ENCODE measurements at places on chromosomes 6 and 20.

- DNase-seq = no peak
Measured at GRCh38 chr6:10695086-10695657, 400 bp downstream of the PAK1IP1 start.

- DNase-seq = no peak
Measured at GRCh38 chr20:61749406-61750075, 316.1 kb downstream of the TAF4 start.

DNA sequence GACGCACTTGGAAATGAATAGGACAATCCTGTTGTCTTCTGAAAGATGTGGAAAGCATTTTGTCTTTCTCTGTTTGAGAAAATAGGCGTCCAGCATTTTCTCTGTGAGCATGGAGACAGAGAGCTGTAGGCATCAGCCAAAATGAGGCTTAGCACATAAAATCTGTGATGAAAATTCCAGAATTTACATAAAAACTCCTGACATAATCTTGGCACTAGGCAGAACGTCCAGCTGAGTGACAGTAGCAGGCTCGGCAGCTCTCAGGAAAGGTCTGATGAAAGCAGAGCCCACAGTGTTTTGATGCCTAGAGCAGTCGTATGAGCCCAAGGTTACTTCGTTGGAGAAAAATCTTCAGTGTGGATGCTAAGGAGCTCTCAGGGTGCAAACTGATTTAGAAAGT, 543.3 kb upstream of the MAP3K7 start:
- no peak for DNase-seq

GRCh38 chr6:138473144-138473543, 26.1 kb downstream of the NHSL1 start:
- no peak for DNase-seq

GRCh38 chr20:56439771-56440291, 27.8 kb downstream of the CASS4 start:
- no peak for DNase-seq

GRCh38 chr6:43060034-43060754, 763 bp downstream of the KLC4 start:
- DNase-seq = no peak

DNA sequence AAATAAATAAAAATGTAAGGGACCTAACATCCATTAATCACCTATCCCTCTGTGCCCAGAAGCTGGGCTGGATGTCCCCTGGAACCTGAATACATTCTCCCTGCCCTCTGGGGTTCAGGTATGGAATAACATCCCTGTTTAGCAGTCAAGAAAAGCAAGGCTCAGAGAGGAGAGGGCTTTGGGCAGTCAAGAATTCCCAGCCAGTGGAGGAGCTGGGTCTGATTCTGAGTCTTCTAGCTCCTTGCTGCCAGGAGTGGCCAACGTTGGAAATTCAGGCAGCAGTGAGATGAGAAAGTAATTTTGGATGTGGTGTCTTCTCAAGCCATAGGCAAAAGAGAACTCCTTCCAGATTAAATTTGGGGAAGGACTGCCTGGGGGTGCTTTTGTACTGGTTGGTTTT, 42.6 kb upstream of the ZNFX1 start:
- DNase-seq = no peak

GRCh38 chr6:217048-217659, 75.1 kb upstream of the DUSP22 start:
- peak; percentile 51 for DNase-seq

DNA sequence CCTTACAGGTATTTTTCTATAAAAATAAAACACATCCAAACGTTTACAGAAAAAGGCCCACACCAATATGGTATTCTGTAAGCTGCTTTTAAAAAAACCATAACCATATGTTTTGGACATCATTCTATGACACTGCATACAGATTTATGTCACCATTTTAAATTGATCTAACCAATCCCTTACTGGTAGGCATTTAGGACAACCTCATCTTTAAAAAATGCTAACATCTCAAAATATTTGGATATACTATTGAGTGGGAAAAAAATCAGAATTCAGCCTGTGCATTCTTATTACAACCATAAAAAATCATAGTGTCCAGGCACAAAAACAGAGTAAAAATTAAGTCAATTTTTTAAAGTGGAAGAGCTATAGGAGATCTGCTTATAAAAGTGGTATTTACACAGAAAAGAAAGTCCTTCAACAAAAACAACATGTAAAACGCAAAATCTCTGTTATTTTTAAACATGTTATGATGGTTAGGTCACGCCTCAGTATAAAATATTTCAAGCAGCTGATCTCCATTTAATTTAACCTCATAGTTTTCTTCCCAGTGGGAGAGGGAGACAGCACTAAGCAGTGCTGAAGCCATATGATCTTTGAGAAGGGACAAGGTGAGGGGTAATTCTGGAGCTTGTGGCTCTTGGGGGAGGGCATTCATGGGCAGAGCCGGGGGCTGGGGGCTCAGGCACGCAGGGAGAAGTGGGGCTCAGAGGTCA, 21.2 kb downstream of the TRAM2 start:
- DNase-seq = no peak

DNA sequence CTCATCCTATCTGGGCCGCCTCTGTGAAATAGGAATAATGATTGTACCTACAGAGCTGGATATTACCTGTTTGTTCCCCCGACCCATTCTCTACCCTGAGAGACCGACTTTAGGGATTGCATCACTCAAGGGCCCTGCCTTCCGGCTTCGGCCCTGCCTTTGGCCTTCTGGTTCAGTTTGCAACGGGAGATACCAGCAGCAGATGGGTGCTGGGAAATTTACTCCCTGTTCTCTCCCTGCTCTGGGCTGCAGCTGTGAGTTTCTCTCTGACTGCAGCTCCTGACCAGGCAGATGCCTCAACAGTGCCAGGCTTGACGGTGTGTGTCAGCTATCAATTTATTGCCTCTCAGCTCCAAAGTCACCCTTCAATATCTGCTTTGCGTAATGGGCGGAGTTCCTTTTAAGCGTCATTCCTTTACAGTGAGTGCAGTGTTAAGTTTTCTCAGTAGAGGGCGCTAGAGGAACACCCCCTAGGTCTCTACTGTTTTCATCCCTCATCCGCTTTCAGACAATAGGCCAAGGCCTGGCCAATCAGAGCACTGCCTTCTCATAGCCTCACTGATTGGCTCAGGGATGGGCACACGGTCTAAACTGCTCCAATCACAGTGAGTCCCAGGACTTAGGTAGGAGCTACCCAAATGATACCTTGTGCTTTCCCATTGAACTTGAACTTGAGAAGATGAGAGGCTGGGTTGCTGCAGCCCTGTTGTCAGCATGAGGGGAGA, 30.0 kb downstream of the KCNG1 start:
- DNase-seq = peak; percentile 60

GRCh38 chr6:148974351-148974750, 227.5 kb downstream of the UST start:
- no peak for DNase-seq

DNA sequence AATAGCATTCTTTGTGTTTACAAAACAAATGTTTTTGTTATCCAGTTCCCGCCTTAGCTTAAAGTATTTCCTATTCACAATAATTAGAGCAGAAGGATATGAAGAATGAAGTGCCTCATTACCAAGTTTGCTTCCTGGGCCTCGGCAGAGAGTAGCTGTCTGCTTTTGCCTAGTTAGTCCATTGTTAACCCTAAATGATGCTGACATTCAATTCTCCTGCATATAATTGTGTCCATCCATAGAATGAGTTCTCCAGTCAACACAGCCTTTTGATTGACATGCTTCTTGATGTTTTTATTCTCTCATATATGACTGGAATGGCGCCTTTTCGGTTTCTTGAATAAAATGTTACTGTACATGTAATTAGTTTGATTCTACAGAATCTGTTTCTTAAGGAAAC, 100.9 kb downstream of the MYB start:
- no peak for DNase-seq

- no peak for DNase-seq
Measured at GRCh38 chr20:63032861-63033793, 26.4 kb upstream of the BHLHE23 start.

GRCh38 chr20:61030130-61030529, 221.9 kb upstream of the CDH4 start:
- DNase-seq = no peak

GRCh38 chr6:8588176-8588575, 152.8 kb upstream of the SLC35B3 start:
- no peak for DNase-seq

GRCh38 chr6:164795056-164795815, 514.2 kb downstream of the C6orf118 start:
- no peak for DNase-seq

- no peak for DNase-seq
Measured at GRCh38 chr6:14811775-14812428, 434.0 kb upstream of the JARID2 start.

DNA sequence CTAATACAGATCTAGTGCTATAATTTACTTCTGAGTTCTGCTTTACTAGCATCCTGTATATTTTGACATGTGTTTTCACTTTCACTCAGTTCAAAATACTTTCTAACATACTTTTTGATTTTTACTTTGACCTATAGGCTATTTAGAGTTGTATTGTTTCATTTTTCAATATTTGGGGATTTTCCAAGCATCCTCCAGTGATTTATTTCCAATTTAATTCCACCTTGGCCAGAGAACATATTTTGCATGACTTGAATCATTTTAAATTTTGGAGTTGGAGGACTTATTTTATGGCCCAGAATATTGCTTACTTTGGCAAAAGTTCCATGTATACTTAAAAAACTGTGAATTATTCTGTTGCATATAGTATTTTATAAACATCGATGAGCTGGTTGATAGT, 1215.6 kb upstream of the MAP3K7 start:
- DNase-seq = no peak

DNA sequence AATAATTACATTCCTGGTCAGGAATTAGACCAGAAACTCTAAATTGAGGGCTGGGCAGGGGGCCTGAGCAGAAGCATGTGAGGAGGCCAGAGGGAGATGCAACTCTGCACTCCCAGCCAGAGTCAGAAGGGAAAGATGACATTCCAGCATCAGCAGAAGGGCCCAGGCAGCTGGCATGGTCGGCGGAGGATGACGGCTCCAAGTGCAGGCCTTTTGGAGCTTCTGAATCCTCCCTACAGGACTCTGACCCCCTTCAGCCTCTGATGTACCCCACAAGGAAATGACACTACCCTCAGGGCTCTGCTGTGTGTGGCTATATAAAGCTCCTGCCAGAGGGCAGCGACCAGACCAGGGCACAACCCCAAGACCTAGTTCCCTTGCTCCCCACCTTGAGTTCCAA, 1.9 kb downstream of the LRFN2 start:
- no peak for DNase-seq

DNA sequence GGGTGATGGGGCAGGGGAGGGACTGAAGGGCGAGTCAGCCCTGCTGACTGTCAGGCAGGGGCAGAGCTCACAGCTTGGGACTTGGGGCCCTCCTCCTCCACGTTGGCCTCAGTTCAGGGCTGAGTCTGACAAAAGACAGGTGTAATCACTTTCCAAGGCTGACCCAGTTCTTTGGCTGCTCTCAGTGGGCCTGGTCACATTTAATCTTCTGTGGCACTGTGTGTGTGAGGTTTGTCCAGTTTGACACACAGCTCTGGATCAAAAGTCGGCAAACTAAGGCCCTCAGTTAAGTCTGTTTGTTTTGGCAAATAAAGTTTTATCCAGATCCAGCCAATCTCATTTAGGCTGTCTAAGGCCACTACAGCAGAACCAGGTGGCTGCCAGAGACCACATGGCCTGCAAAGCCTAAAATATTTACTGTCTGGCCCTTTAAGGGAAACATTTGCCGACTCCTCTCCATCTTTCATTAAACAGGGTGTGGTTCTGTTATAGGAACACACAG, 5.1 kb upstream of the MAP1LC3A start:
- no peak for DNase-seq

GRCh38 chr6:53244958-53245357, 96.3 kb upstream of the GCM1 start:
- DNase-seq = no peak

- DNase-seq = no peak
Measured at GRCh38 chr6:114523508-114523907, 180.7 kb upstream of the HS3ST5 start.

GRCh38 chr6:8831366-8832152, 396.2 kb upstream of the SLC35B3 start:
- DNase-seq = no peak

GRCh38 chr6:93259332-93259731, 160.0 kb downstream of the EPHA7 start:
- no peak for DNase-seq

DNA sequence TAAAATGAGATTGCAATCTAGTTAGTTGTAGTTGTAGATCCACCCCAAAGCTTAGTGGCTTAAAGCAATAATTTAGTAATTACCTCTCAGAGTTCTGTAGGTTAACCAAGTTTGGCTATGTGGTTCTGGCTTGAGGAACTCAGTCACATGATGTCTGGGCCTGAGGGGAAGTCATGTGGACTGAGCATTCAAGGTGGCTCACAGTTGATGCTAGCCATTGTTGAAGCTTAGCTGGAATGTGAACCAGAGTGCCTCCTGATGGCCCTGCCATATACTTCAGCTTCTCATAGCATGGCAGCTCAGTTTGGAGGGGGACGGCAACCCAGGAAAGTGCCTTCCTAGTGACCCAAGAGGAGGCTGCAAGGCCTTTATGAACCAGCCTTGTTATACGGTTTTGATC, 263.2 kb upstream of the RNF217 start:
- DNase-seq = no peak

DNA sequence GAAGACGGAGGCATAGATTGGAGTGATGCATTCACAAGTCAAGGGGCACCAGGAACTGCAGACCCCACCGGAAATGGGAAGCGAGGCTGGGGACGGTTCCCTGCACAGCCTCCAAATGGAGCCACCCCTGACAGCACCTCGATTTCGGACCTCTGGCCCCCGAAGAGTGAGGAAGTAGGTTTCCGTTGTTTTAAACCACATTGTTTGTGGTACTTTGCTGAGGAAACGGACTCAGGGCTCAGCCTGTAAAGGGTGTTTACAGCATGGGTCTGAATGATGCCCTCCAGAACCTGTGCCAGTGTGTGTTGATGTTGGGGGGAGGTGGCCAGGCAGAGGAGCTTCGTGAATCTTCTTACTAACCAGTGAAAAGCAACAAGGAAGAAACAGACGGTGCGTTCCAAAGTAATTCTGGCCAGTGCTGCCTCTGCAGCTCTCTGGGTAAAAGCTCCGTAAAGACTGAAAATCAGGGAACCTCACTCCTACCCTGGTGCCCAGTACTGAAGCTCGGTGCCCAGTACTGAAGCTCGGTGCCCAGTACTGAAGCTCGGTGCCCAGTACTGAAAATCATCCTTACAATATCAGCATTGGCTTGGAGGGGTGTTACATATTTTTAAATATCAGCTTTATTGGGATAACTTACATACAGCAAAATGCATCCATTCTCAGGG, 30.1 kb upstream of the CCR6 start:
- DNase-seq = no peak

- no peak for DNase-seq
Measured at GRCh38 chr6:134723081-134723871, 226.6 kb downstream of the ALDH8A1 start.

GRCh38 chr6:11188161-11188915, 44.1 kb downstream of the NEDD9 start:
- DNase-seq = no peak

GRCh38 chr20:4519534-4519933, 202.2 kb upstream of the PRND start:
- DNase-seq = peak; percentile 12

GRCh38 chr20:37868851-37869333, 34.0 kb upstream of the VSTM2L start:
- DNase-seq = no peak
